Keratinocyte (primary cell): ENCODE measurements at places on chromosomes 6 and 20. TPM values are rescaled to one million over a fixed set of nuclear protein-coding genes. Genes with fewer than 3 reads are reported as not detected.

- DNase-seq = no peak
Observed at GRCh38 chr20:61908057-61909026, 157.3 kb downstream of the TAF4 start.

DNA sequence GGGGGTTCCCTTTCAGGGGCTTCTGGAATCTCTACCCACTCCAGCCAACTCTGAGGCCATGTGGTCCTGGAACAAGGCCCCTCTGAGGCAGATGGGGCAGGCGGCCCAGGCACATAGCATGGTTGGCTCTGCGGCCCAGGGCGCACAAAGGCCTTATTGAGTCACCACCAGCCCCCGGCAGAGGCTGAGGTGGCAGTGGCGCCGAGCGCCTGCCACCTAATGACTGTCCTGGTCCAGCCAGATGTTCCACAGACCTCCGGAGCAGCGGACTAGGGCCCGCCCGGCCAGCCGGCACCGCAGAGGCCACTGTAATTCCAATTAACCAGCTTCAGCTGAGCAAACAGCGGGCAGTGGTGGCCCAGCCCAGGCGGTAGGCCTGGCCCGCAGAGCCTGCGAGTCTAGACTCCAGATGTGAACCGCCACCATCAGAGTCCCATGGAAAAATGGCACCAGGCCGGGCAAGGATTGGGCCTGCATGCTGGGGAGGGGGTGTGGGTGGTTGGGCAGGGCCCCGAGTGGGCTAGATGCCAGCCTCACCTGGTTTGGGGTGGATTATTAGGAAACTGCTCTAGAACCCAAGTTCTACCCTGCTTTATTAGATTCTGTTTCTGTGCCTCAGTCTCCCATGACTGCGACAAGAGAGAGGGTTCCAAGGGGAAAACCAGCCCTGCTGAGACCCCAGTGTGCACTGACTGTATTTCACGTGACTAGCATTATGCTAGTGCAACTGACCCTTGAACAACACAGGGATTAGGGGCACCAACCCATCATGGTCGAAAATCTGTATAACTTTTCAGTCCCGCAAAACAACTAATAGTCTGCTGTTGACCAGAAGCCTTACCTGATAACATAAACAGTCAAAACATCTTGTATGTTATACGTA is 34.1 kb upstream of the ID1 start:
- no peak for DNase-seq

DNA sequence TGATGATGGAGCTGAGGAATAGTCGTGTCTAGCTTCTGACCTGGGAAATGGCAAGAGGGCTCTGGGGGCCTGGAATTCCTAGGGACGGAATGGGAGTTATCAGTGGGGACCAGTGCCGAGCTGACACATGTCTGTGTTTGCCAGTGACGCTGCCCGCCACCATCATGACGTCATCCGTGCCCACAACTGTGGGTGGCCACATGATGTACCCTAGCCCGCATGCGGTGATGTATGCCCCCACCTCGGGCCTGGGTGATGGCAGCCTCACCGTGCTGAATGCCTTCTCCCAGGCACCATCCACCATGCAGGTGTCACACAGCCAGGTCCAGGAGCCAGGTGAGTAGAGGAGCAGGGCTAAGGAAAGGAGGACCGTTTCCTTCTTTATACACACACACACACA is 3.8 kb upstream of the CUL9 start:
- DNase-seq = no peak

- DNase-seq = no peak
Observed at GRCh38 chr6:47152666-47153403, 110.7 kb upstream of the ADGRF1 start.

DNA sequence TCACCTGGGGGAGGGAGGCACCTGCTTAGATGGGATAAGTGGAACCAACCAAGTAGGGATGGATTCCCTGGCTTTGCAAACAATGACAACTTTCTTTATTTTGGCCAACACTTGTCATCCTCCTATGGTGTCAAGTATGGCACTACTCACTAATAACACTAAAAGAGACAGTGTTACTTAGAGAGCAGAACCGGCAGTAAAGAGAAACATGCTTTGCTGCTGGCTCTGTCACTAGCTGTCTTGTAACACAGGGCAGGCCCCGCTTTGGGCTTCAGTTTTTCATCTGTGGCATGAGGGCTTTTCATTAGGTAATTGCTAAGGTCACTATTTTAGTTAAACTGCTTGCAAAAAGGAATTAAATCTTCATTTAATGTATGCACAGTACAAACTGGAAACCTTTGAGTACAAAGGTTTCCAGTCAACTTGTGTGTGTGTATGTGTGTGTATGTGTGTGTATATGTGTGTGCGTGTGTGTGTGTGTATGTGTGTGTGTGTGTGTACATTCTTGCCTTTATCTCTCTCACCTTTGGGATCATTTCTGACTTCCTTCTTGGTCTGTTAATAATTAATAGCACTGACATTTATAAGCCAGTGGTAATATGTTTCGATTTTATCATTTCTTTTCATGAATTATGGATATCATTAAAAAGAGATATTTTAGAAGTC is 64.7 kb downstream of the BTBD3 start:
- DNase-seq = no peak

- DNase-seq = no peak
Observed at GRCh38 chr6:169802790-169803189, 51.4 kb downstream of the ERMARD start.

DNA sequence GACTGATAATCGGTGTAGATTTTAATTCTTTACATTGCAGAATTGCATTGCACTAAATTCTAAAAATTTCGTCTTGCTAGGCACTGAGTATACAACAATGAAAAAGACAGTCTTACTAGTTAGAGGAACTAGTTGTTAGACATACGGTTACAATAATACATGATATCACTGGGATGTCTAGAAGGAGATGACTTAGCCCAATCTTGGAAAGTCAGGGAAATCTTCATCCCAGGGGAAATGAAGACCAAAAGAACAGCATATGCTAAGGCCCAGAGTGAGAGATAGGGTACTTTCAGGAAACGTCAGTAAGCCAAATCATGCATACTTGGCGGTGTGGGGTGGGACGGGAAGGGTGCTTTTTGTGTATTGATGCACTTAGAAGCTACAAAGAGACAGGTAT is 901 bp downstream of the CEP57L1 start:
- DNase-seq = no peak

SAYSD1 gene
- 7.7 to 8.4 TPM (median 7.9 TPM) in 3 replicates for polyA plus RNA-seq

- no peak for DNase-seq
Observed at GRCh38 chr6:138571585-138572166, 72.4 kb upstream of the NHSL1 start.

- DNase-seq = no peak
Observed at GRCh38 chr6:25257686-25258348, 21.4 kb upstream of the CARMIL1 start.

DNA sequence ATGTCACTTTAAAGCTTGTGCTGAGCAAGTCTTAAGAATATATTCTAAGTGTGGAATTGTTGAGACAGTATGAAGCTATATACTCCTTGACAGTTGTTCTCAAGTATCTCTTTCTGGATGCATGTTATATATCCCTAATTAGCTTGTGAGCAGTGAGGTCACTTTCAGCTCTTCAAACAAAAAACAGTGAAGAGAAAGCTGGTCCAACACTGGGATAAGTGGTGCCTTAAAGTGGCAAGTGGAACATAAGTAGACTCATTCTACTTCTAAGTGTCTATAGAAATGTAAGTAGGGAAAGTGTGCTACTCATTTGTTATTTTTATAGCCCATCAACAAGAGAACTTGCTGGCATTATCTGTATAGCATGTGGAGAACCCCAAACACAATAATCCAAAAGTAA is 133.1 kb upstream of the BACH2 start:
- no peak for DNase-seq

- no peak for DNase-seq
Observed at GRCh38 chr20:22502731-22503191, 81.6 kb downstream of the FOXA2 start.

DNA sequence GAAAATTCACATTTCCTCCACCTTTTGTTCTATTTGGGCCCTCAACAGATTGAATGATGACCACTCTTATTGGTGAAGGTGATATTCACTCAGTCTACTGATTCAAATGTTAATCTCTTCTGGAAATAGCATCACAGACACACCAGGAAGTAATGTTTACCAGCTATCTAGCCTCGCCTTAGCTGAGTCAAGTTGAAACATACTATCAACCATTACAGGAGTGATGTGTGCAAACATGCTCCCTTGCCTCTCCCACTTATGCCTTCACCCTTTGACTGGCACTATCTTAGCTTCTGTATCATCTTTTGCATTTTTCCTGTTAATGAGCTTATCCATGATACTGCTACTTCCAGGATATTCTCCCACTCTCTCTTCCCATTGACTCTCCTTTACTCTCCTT is 191.9 kb downstream of the CENPW start:
- DNase-seq = no peak

- DNase-seq = no peak
Observed at GRCh38 chr6:53802582-53802981, 7.8 kb downstream of the LRRC1 start.

- DNase-seq = no peak
Observed at GRCh38 chr20:13515291-13515690, 123.4 kb downstream of the TASP1 start.

DNA sequence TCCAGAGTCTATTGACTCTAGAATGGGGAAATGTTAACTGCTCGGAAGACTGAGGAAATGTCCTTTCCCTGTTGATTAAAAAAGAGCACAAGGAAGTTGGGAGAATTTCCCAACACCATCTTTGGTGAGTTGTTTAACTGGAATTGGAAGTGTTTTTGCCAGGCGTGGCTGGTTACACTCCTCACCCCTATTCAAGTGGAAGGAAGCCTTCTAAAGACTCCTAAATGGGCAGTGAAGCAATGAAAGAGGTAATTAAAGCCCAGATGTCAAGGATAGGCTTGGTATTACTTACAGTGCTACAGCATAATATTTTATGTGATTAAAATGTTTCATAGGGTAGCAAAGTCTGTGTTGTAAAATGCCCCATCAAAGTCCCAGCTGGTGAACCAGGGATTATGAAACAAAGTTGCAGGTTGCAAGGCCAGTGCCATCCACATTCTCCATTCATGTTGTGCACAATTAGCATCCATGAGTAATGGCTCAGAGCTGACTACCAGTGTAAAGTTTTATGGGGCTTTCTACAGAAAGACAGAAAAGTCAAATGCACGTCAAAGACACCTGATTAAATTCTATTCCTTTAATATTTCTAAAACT is 52.6 kb downstream of the BTBD3 start:
- DNase-seq = no peak
